ENCODE measurements at places on chromosomes 12 and 14.

GRCh38 chr12:95859947-95860850, 1.4 kb downstream of the SNRPF start:
- no peak for DNase-seq

DNA sequence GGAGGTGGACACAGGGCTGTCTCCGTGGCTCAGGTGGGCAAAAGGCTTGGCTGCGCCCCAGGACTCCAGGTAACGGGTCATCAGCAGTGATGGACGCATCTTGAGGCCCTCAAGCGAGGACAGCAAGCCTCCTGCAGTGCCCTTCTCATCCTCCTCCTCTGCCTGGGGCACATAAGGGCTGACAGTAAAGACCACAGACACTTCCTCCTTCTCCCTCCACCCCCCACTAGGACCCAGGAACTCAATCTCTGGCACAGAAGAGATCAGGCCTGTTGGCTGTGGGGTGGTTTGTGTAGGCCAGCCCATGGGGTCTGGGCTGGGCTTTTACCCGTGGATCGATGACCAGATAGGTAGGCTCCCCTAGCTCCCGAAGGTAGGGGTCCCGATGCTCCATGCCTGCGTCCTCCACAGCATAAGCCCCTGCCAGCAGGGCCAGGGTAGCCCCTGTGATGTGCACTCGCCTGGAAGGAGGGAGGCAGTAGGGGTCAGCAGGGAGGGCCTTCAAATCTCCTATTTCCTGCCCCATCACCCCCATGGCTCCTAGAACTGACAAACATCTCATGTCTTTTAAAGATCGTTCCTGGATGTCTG, 5.7 kb downstream of the ADCY4 start:
- DNase-seq: no peak

GRCh38 chr14:59277659-59278058, 89.2 kb downstream of the DAAM1 start:
- DNase-seq: no peak

DNA sequence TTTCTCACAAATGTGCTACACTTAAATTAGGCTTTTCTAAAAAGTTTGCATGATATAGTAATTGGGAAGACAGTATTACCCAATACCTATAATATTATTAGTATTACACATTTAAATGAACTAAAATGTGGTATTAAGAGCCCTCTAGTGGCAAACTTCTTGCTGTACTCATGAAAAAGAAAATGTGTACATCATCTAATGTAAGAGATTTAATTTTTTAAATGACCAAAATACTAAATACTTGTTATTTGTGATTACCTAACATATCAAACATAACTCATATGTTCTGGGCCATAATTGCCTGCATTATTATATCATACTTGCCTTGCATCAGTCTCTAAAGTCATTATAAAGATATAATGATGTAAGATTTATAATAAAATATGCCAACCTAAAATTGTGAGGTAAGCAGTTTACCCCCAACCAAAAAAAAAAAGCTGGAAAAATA, 64.2 kb downstream of the DNAI7 start:
- no peak for DNase-seq

GRCh38 chr12:119624966-119625365, 31.4 kb downstream of the TMEM233 start:
- DNase-seq: no peak

- DNase-seq: no peak
Measured at GRCh38 chr14:73295198-73295796, 58.0 kb downstream of the PAPLN start.

- DNase-seq: no peak
Measured at GRCh38 chr12:117169548-117169947, 20.7 kb downstream of the FBXO21 start.

DNA sequence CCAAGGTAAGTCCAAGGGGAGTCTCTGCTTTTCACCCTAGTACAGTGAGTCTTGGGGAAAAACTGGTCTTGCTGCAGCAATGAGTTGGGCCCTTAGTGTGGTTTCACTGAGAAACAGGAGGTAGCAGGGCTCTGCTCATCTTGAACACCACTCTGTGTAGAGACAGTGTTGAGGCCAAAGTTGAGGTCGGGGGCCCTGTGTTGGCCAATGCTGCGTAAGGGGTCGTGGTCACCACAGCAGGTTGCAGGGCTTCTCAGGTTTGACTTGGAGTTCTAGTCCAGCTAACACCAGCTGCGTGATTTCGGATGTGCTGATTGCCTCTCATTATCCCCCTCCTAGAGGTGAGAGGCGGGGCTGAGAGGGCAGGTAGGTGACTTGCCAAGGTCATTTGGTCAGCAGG, 807.5 kb downstream of the VRK1 start:
- DNase-seq: no peak

- DNase-seq: no peak
Measured at GRCh38 chr12:98748463-98748862, 103.4 kb downstream of the APAF1 start.

GRCh38 chr12:53501615-53502181, 615 bp downstream of the TARBP2 start:
- DNase-seq: no peak

DNA sequence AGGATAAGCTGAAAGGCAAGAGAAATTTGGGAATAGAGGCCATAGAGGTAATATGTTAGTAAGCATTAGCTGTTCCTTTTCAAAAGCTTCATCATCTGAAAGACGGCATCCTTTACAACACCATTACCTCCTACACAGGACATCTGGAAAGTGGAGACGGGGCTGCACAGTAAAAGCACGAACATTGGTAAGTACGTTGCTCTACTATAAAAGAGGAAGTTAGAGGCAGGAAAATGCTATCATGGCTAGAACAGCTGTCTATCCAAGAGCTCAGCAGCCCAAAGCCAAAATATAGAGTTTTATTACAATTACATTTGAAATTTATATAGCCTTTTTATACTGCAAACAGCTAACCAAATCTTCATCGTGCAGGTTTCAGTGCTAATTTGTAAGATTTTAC, 172.3 kb upstream of the GRIP1 start:
- DNase-seq: no peak

GRCh38 chr12:98635657-98636323, 8.8 kb downstream of the IKBIP start:
- no peak for DNase-seq

DNA sequence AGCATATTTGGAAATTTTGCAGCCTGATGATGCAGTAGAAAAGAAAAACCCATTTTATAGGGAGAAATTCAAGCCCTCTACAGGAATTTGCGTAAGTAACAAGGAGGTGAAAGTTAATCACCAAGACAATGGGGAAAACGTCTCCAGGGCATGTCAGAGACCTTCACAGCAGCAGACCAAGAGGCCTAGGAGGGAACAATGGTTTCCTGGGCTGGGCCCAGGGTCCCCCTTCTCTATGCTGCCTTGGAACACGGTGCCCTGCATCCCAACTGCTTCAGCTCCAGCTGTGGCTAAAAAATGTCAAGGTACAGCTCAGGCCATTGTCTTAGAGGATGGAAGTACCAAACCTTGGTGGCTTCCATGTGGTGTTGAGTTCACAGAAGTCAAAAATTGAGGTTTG, 6.5 kb upstream of the KRT6C start:
- no peak for DNase-seq

- no peak for DNase-seq
Measured at GRCh38 chr12:51098611-51099010, 15.2 kb upstream of the CSRNP2 start.

DNA sequence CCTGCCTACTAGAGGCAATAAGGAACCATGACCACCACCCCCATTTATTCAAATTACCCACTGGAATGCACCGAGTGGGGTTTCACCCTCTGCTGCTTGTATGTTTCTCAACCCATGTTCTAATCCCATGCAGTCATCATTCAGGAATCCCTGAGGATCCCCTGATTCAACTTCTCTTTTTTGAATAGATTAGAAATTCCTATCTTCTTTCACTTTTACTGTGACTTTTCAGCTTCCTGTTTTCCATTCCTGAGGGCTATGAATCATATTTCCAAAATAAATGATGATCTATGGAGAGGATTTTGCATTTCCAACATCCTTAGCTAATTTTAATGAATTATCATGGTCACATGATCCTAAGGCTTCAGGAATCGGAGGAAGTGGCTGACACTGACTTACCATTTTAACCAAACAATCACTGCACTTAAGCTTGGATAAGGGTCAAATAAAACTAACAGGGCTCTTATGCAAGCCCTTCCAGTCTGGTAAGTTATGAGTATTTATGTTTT, 19.4 kb upstream of the P2RX4 start:
- no peak for DNase-seq

DNA sequence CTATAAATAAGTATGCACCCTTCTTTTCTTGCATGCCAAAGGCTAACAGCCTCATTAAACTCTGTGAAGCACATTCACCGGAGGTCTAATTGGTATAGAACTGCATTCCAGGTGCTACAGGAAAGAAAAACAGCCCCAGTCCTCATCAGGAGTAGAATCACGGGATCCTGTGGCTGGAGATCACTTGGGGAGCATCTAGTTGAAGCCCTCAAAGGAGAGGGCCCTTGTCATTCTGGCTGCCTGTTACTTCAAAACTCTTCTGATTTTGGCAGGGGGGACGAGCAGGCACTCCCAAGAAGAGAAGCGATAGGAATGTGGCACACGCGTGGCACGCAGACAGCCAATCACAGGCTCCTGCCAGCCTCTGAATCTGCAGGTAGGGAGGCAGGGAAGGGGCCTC, 154.4 kb downstream of the TTC7B start:
- DNase-seq: no peak

DNA sequence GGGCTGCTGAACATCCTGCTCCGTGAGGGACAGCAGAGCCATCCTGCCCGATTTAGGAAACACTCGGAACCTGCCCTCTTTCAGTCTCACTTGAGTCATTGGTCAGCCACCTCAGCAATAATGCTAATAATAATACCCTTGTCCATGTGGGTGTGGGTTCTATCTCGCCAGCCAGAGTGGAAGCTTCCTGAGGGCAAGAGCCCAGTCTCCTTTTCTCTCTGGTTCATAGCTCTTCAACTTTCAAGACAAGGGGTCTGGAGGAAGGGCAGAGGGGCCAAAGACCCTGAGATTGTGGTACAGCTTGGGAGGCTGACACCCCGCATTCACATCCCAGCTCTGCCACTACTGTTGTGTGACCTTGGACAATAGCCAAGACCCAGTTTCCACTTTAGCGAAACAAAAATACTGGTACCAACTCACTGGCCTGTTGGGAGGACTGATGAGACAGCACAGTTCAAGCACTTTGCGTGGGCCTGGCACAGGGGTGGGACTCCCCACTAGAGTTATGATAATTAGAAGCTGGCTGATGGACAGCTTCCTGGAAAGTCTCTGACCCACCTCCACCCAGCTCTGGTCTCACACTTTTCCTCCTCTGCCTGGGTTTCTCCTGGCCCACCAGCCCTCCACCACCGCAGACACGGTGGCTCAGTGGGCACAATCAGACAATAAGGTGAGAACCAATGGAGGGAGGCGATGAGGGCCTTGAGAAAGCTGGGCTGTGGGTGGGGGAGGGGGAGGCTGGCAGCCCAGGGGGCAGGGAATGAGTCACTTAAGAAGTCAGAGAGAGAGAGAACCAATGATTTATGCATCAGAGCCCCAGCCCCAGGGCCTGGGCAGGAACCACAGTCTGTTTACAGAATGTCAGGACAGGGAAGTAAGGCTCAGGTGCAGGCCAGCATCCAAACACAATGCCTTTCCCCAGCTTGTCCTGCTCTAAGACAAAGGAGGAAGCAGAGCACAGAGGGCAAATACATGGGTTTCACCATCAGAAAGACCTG, 9.6 kb downstream of the FAIM2 start:
- DNase-seq: no peak

GRCh38 chr12:54428050-54429013, 9.3 kb upstream of the ITGA5 start:
- DNase-seq: no peak

- no peak for DNase-seq
Measured at GRCh38 chr14:39138440-39138839, 24.3 kb downstream of the GEMIN2 start.

DNA sequence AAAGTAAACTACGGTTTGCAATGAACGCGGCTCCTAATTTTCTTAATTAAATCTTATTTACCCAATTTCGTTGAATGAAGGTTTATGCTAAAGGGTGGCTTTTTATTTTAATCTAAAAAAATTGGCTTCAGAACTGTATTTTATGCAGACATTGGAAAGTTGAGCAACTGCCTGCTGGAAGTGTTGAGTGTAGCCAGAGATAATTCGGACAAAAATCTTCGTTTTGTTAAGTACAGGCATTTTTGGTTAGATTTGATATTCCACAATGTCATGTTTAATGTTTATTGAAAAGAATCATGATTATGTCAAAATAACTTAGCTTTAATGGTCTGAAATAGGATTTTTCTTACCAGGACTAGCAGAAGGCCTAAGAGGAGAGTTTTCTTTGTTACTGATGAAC, 875 bp downstream of the IRAK3 start:
- no peak for DNase-seq

- DNase-seq: no peak
Measured at GRCh38 chr14:75476274-75476995, 45.8 kb upstream of the BATF start.

DNA sequence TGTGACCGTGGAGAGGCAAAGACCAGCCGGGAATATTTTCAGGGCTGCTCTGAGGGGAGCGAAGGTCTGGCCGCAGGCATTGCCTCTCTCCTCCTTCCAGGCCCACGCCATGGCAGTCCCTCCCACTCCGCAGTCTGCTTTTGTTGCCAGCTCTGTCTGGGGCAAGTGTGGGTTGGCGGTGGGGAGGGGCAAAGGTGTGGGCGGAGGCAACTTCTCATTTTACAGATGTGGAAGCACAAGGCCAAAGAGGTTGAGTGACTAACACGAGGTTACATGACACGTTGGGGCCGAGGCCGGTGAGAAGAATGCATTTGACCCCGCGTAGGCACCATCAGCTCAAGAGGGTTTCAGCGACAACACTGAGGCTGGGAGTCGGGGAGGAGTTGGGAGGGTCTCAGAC, 6.1 kb upstream of the FAIM2 start:
- DNase-seq: no peak

DNA sequence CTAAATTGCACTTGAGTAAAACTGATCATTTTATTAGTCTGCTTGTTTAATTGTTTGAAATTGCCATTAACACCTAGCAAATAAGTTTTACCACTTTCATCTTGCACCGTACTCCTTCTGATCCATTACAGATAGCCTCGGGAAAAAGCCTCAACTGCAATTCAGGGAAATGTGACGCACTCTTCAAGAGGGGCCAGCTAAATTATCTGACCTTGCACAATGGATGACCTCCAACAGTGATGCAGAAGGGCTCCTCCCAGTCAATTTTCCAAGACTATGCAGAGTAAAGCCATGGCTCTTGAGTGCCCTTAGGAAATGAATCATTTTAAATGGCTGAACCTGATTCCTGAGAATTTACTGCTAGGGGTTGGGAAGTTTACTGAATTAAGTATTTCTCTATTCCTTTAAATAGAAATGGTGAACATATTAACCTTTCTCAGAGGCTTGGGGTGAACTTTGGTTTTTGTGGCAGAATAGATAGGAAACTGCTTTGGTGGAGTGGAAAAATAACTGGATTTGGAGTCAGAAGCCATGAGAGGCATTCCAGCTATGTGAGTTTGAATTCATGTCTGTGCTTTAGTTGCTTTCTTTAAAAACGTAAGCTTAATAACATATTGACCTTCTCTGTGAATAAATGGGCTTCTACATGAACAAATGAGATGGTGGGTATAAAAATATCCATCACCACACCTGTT, 64.8 kb upstream of the OVCH1 start:
- DNase-seq: no peak

Measured in central memory CD8-positive, alpha-beta T cell (primary cell).